IMR-90 (cell line): ENCODE measurements at places on chromosomes 2 and 18. TPM values are rescaled to one million over a fixed set of nuclear protein-coding genes. Genes with fewer than 3 reads are reported as not detected.

- no peak for DNase-seq
- H3K4me3 ChIP-seq, result no peak overlapping the region
- H3K4me1 ChIP-seq, result peaks cover 5% of the 10 kb centered on the region
- 0 out of 2 replicates have a peak, but pooled peaks cover 2% of the 10 kb centered on the region for H3K36me3 ChIP-seq
- no peaks in the 10 kb centered on the region for H3K27me3 ChIP-seq
These were observed 11.8 kb downstream of the RTN4 start for GRCh38 chr2:55038428-55038827.

KCNG2 gene
- not detected in 2 replicates for total RNA-seq

CCDC141 gene
- under 0.01 TPM in 1 of 2 replicates, not detected in the other for total RNA-seq

DNA sequence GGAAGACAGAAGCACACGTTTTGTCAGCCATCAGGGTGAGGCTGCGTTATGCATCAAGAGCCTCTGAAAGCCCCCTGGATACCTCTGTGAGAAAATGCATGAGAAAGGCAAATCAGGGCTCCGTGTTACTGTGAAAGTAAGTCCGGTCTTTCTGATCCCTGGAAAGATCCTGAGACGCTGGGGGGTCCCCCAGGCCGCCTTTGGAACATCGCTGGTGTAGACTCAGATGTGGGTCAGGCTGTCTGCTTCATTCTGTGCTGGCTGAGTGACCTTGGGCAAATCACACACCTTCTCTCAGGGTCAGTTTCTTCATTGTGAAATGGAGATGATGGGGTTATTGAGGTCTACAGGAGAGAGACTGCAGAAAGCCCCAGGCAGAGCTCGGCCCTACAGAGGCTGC, 42.0 kb upstream of the HS6ST1 start:
- H3K36me3 ChIP-seq, result no peaks in the 10 kb centered on the region
- no peak overlapping the region for H3K4me3 ChIP-seq
- H3K4me1 ChIP-seq, result peaks cover 13% of the 10 kb centered on the region
- DNase-seq, result no peak

DNA sequence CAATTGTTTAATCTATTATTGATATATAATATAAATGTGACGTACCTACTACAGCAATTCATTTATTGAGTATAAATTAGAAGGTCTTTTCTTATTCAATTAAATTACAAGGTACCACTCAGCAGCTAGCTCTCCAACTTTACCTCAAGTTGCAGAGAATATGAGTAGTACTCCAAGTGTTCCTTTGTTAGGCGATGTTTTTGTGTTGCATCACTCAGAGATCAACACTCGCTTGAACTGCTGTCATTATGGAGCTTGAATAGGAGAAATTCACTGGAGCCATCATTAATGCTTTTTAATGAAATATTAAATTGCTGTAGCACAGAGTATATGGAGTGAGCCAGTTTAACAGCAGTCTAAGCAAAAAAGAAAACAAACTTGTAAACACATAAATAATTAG, 320.0 kb downstream of the FSIP2 start:
- no peak overlapping the region for H3K27ac ChIP-seq
- no peaks in the 10 kb centered on the region for H3K27me3 ChIP-seq
- no peaks in the 10 kb centered on the region for H3K36me3 ChIP-seq
- no peaks in the 10 kb centered on the region for H3K4me1 ChIP-seq
- peak; percentile 10 for DNase-seq

NRBP1 gene
- 107 and 120 TPM in 2 replicates for total RNA-seq

MERTK gene
- 0.28 and 0.36 TPM in 2 replicates for total RNA-seq

DNA sequence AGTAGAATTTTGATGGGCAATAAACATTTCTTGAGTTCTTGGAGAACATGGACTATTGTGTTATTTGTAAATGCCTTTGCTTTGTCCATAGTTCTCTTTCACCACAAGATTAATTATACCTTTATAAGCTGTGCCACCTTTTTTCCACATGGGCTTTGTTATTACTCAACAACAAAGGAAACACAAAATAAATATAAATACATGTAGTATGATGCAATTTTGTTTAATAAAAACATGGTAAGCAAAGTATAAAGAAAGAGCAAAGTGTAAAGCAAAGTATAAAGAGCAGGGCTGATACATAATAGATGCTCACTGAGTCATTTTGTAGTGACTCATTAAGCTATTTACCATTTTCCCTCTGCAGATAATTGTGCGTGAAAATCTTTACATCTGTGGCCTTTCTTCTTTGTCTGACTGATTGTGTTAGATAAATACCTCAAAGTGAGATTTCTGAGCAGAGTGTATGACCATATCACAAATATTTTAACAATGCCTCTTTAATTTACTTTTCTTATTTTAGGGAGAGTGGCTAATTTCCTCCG, 80.9 kb downstream of the CERS6 start:
- no peaks in the 10 kb centered on the region; the same call in 1 of the 2 replicates for H3K4me1 ChIP-seq
- no peak overlapping the region for H3K27ac ChIP-seq
- no peak overlapping the region for H3K4me3 ChIP-seq
- H3K27me3 ChIP-seq, result no peaks in the 10 kb centered on the region

DNA sequence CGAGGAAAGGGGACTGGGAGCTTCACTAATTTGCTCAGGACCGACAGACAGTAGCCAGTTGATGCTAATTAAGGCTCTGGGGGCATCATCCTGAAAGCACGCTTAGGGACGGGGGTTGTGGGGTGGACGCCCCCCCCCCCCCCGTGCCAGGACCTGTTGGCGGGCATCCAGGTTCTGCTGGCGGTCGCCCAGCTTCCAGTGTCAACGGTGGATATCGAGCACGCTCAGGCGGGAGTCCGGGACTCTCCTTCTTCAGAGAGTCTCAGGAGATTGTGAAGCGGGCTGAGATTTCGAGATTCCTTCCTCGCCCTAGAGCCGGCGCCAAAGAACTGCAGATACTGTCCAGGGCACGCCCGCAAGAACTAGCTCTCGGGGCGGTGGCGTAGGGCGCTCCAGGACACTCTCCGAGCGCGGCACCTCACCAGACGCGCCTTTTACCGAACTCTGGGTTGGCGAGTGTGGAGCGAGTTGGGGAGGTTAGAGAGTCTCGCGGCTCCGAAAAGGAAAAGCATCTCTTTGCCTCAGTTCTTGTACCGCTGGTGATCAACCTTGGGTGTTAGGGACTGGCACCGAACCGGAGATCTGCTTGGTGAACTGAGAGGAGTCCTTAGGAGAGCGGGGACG, 5.6 kb downstream of the RAX start:
- no peaks in the 10 kb centered on the region for H3K36me3 ChIP-seq
- H3K4me3 ChIP-seq, result no peak overlapping the region
- peaks cover 96% of the 10 kb centered on the region for H3K27me3 ChIP-seq
- DNase-seq, result no peak

DTNA gene
- 7.5 and 9.5 TPM in 2 replicates for total RNA-seq

COL3A1 gene
- 408 and 411 TPM in 2 replicates for total RNA-seq

- no peak for DNase-seq
- H3K36me3 ChIP-seq, result no peaks in the 10 kb centered on the region
- H3K4me1 ChIP-seq, result no peaks in the 10 kb centered on the region
- peaks cover 47% of the 10 kb centered on the region for H3K27me3 ChIP-seq
- H3K27ac ChIP-seq, result no peak overlapping the region
These were observed 102.0 kb upstream of the PXDN start for GRCh38 chr2:1846046-1847015.

ALLC gene
- not detected in 2 replicates for total RNA-seq
